Ovary (tissue), 10 donors: ENCODE measurements at places on chromosomes 13 and 19.
A peak's percentile ranks its signal among the peaks of the same experiment; 100 is the strongest.

GRCh38 chr13:32555613-32556012 lies 17.0 kb upstream of the N4BP2L2 start:
- H3K4me1 ChIP-seq = no peaks in the 10 kb centered on the region
- H3K27ac ChIP-seq = no peak overlapping the region
- H3K27me3 ChIP-seq = no peaks in the 10 kb centered on the region
- no peak for DNase-seq
- no peaks in the 10 kb centered on the region for H3K36me3 ChIP-seq

DNA sequence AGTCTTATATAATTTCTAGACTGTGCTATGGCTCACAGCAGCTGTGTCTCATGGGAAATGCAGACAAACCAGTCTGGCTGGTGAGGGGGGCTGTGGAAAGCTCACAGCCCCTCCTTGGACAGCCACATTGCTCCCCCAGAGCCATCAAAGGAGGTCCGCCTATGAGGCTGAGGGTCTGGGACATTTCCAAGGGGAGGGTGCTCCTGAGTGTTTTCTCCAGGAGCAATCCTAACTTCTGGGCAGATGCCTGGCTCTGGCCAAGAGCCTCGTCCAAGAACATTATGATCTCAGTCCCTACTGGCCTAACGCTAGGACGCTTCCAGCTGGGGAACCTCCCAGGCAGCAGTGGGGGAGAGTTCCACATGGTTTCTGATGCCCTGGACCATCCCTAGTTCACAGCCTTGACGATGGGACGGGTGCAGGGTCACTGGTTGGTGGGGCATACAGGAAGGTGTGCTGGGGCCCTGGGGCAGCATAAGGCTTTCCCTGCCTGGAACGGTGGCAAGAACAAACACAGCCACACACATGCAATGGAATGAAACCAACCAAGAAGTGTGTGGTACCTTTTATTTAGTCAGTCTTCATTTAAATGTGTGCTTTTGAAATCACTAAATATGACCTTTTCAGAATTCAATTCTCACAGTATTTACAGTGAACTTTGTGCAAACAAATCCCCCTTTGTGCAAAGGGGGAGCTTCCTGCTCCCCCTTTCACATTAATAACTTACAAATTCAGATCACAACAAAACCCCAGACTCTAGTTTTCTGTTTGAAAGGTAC lies 60.6 kb downstream of the CDADC1 start:
- H3K27me3 ChIP-seq = no peaks in the 10 kb centered on the region
- H3K4me3 ChIP-seq = no peak overlapping the region
- H3K36me3 ChIP-seq = no peaks in the 10 kb centered on the region
- peak; percentile 90 for DNase-seq
- peak overlapping the region; percentile 93 for H3K27ac ChIP-seq

DNA sequence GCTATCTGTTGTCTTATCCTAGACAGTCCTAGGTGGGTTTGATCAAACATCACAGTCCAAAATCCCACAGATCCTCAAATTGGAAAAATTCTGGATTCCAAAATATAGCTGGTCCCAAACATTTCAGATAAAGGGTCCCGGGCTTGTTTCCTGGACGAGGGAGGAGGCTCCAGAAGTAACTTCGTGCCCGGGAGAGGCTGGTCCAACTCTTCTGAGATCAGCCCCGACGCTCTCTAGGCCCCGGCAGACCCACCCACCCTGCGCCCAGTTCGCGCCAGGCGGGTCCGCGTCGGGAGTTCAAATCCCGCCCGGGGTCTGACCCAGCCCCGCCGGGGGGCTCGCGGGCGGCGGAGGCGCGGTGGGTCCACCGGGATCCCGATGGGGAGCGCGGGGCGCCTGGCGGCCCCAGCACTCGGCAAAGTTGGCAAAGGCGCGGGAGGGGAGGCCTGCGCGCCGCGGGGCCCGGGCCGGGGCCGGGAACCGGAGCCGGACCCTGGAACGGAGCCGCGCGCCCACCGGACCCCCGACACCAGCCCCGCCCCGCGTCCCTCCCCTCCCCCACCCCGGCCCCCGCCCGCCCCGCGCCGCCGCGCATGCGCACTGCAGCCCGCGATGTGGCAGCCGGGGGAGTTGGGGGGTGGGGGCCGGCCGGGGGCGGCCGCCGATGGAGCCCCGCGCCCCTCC lies 513 bp downstream of the MIER2 start:
- H3K36me3 ChIP-seq = no peaks in the 10 kb centered on the region
- H3K27ac ChIP-seq = no peak overlapping the region
- H3K27me3 ChIP-seq = no peaks in the 10 kb centered on the region

- H3K27ac ChIP-seq = no peak overlapping the region
- DNase-seq = no peak
- no peaks in the 10 kb centered on the region for H3K36me3 ChIP-seq
- H3K27me3 ChIP-seq = no peaks in the 10 kb centered on the region
- H3K4me1 ChIP-seq = no peaks in the 10 kb centered on the region
- no peak overlapping the region for H3K4me3 ChIP-seq
These were observed 123.7 kb downstream of the ATP11A start for GRCh38 chr13:112813552-112813951.

DNA sequence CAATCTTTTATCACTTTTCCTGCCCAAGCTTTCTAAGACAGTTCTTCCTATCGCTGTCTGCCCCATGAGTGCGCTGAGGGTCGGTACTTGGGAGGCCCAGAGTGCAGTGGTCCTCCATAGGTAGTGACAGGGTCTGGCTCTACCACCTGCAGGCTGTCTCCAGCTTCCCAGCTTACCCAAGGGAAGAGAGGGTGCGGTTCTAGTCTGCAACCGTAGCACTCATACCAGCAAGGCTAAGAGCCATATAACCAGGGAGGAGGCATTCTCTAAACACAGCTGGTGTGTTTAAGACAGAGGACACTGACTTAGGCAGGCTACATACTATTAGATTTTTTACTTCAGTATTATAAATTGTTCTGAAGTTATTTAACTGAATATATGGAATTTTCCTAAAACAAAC lies 8.2 kb downstream of the PROZ start:
- H3K36me3 ChIP-seq = no peaks in the 10 kb centered on the region
- no peak for DNase-seq
- no peaks in the 10 kb centered on the region for H3K27me3 ChIP-seq

DNA sequence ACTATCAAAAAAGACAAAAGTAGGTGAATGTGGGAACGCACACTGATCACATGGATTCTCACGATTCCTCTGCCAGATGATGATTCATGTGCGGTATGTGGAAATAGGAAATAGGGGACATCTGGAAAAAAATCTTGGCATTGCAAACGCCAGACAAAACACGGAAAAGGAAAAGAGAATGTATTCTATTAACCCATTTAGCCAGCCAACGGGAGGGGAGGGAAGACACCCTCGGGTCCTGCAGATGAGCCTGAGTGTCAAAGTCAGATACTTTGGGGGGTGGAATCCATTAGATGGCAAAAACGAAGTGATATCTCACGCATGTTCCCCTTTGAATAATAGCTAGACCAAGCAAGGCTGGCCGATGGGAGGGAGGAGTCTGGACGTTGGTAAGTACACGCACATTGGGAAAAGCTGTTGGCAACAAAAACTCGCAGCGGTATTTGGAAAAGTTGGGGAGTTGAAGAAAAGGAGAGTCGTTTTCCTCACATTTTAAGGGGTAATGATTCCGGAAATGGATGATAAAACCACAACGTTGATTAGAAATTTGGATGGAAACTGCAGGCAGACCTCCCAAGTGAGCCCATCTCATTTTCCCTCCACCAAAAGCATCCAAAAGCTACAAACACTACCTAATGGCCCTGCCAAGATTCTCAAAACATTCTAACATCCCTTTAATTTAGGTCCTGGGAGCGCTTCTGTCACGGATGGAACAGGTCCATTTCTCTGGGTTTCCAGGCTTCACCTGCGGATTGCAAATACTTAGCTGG lies 73.6 kb downstream of the COL4A1 start:
- no peak overlapping the region for H3K4me3 ChIP-seq
- H3K27ac ChIP-seq = peak overlapping the region; percentile 26
- no peak for DNase-seq
- peaks cover 9% of the 10 kb centered on the region for H3K4me1 ChIP-seq
- no peaks in the 10 kb centered on the region for H3K36me3 ChIP-seq
- H3K27me3 ChIP-seq = no peaks in the 10 kb centered on the region

DNA sequence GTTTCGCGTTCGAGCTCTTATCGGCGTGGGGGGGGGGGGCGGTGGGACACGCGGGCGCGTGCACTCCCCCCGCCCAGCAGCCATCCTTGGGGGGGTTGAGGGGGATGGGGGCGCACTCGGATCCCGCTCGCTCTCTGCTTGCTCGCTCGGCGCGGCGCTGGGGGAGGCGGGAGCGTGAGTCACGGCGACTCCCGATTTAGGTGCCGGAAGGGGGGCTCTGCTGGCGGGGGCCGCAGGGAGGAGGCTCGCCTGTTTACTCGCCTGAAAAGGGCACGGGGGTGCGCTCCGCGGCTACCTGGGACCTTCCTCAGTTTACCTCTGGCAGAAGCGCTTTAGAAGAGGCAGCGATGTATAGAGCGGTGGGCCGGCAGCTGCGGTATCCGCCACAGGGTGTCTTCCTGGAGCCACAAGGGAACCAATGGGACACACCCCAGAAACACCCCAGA lies 1.1 kb upstream of the PDE4A start:
- peaks cover 8% of the 10 kb centered on the region for H3K27me3 ChIP-seq
- no peak overlapping the region for H3K27ac ChIP-seq
- no peak overlapping the region for H3K4me3 ChIP-seq
- no peaks in the 10 kb centered on the region for H3K36me3 ChIP-seq
- peaks cover 12% of the 10 kb centered on the region for H3K4me1 ChIP-seq

- no peak for DNase-seq
- H3K4me1 ChIP-seq = no peaks in the 10 kb centered on the region
- no peak overlapping the region for H3K4me3 ChIP-seq
- H3K27me3 ChIP-seq = no peaks in the 10 kb centered on the region
These were observed 722.2 kb upstream of the PCDH20 start for GRCh38 chr13:62137629-62138405.

DNA sequence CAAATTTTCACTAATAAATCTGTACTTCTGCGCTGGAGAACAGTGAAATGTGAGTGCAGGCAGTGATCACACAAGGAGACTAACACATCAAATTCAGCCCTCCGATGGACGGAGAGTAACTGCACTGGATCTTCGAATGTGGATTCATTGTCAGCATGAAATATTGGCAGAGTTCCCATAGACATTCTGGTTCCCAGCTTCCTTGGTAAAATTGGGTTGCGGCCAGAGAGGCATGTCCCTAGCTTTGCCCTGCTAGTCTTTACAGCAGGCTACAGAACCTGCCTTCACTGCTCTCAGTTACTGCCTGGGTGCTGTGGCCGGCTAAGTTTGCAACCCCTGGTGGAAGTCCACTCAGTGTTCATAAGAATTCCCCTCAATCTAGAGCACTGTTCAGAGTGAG lies 32.3 kb upstream of the UQCRFS1 start:
- H3K27me3 ChIP-seq = no peaks in the 10 kb centered on the region
- no peak for DNase-seq
- no peaks in the 10 kb centered on the region for H3K36me3 ChIP-seq
- no peaks in the 10 kb centered on the region for H3K4me1 ChIP-seq

DNA sequence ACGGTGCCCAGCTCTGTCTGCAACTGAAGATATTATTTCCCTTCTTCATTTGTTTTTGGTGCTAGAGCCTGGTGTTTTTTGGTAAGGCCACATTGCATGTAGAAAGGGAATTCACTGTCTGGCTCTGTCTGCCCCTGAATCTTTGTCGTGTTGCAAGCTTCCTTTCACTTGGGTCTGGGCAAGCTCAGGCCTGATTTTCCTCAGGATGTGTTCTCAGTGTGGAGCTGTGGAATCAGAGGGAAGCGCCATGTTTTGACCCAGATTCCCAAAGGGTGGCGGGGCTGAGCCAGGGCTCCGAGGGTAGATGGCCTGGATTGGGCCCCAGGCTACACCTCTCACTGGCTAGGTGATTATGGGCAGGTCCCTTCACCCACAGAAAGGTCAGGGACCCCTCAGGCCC lies 8.6 kb downstream of the PRKCSH start:
- no peak for DNase-seq
- no peaks in the 10 kb centered on the region for H3K27me3 ChIP-seq
- no peak overlapping the region for H3K27ac ChIP-seq
- H3K36me3 ChIP-seq = no peaks in the 10 kb centered on the region

DNA sequence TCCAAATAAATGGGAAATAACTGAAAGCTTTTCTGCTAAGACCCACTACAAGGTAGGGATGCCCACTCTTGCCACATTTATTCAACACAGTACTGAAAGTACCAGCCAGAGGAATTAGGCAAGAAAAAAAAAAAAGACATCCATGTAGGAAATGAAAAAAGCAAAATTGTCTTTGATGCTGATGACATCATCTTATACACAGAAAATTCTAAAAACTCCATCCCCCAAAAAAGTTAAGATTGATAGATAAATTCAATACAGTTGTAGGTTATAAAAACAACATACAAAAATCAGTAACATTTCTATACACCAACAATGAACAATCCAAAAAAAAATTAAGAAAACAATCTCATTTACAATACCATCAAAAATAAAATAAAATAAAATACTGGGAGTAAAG lies 330.4 kb downstream of the RBM26 start:
- no peaks in the 10 kb centered on the region for H3K27me3 ChIP-seq
- no peaks in the 10 kb centered on the region for H3K4me1 ChIP-seq
- DNase-seq = no peak
- H3K36me3 ChIP-seq = no peaks in the 10 kb centered on the region
- H3K27ac ChIP-seq = no peak overlapping the region

DNA sequence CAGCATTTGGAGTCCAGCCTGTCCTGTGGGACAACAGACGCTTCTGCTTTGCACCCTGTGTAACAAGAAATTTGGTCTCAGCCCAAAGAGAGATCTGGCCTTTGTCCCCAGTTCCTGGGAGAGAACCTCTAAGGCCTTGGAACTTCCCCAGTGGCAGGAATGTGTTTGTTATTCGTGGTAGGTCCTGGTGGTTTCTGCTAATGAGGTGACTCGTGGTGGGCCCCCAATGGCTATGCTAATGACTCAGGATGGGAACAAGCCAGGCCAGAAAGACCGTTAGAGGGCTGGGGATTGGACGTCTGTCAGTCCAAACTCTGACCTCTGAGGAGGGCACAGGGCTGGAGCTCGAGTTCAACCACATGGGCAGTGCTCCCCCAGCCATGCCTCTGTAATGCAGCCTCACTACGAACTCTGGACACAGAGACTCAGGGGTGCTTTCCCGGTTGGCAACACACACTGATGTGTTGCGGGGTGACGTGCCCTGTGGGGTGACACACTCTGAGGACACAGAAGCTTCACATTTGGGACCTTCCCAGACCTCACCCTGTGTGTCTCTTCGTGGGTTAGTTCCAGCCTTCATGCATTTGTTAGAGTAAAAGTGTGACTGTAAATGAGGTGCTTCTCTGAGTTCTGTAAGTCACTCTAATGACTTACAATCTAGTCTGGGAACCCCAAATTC lies 38.9 kb downstream of the TEX29 start:
- DNase-seq = no peak
- no peak overlapping the region for H3K4me3 ChIP-seq
- H3K27me3 ChIP-seq = no peaks in the 10 kb centered on the region
- no peaks in the 10 kb centered on the region for H3K36me3 ChIP-seq
- H3K4me1 ChIP-seq = no peaks in the 10 kb centered on the region

DNA sequence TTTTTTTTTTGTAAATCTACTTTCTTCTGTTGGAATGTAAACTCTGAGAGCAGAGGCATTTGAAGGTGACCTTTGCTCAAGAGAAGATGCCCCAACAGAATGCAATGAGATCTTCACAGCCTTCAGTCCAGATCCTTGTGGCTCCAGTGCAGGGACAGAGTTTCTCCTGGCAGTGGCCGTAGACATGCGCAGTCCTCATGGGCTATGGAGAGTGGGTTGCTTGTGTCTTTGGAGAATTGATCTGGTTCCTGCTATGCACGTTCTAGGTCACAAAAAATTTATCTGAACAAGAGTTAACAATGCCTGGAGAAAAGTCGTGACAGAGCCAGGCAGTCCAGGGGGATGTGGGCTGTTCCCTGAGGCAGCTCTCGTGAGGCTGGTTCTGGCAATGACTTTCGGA lies 30.1 kb downstream of the TMEM255B start:
- DNase-seq = no peak
- H3K4me1 ChIP-seq = no peaks in the 10 kb centered on the region
- H3K4me3 ChIP-seq = no peak overlapping the region
- no peaks in the 10 kb centered on the region for H3K36me3 ChIP-seq
- H3K27ac ChIP-seq = no peak overlapping the region
